ENCODE measurements at places on chromosomes 1 and 21.

DNA sequence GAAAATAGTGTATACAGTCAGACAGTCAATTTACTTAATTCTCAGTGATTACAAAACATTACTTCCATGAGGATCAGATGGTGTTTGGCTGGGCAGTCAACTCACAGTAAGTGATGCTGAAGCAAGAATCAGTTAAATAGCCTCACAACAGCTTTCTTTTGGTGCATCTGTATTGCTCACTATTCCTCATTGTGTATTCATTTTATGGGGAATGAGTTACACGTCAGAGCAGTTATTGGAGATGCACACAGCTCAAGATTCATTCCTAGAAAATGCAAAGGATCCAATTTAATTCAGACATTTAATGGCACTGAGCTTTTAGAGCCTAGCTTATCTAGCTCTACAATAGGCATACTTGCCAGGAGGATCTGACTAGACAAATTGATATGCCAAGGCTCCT, 150.6 kb downstream of the HS2ST1 start:
- DNase-seq: no peak

DNA sequence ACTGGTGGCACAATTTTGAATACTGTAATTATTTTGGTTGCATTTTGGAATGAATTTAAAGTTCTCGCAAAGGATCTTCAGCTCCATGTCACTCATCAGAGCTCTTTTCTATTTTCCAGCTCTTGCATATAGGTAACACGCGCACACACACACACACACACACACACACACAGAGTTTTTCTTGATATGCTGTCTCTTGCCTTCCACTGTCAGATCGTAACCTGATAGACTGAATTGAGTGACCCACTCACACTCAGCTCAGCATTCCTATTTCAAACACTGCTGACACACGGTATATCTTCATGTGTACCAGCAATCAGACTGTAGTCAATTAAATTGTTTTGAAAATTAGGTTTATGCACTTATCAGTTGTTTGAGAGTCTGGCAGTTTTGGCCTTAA, 214.1 kb downstream of the PBX1 start:
- DNase-seq: no peak

GRCh38 chr1:113101588-113101987, 28.6 kb downstream of the LRIG2 start:
- DNase-seq: no peak

GRCh38 chr1:234932106-234932505, 196.5 kb downstream of the TOMM20 start:
- DNase-seq: no peak

GRCh38 chr1:43979528-43980254, 681 bp downstream of the B4GALT2 start:
- no peak for DNase-seq

DNA sequence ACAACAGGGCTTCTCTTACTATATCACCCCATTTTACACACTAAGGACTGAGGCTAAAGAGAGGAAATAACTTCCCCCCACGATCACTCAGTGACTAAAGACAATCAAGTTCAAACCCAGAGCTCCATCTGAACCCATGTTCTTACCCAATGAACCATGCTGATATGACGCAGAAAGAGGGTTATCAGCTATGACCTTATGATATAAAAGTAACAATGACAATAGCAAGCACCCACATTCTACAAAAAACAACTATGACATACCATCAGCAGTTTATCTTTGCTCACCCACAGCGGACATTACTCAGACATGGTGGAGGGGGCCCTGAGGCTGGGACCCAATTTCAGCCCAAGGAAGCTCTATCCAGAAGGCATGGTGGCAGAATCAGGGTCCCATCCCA, 75.7 kb downstream of the PTPN14 start:
- no peak for DNase-seq

GRCh38 chr21:16587141-16587581, 857.4 kb downstream of the USP25 start:
- DNase-seq: peak; percentile 65

GRCh38 chr1:246667773-246668172, 56.4 kb upstream of the SCCPDH start:
- no peak for DNase-seq

DNA sequence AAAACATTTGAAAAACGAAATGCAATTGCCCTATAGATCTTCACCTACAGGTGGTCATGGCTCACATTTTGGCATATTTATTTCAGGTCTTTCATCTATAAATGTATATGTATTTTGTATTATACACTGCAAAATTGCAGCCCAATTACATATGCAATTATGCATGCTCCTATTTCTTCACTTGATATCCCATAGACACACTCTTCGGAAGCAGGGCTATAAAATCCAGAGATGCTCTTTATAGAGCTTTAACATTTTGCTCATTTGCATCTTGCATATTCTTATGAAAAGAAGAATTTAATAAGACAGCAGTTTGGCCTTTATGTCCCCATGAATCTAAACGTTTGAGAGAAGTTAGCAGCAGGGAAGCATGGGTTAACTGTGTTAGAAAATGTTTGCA, 44.7 kb upstream of the PALMD start:
- no peak for DNase-seq

- DNase-seq: peak; percentile 32
These were observed 39.9 kb downstream of the PEX14 start for GRCh38 chr1:10514490-10515235.

DNA sequence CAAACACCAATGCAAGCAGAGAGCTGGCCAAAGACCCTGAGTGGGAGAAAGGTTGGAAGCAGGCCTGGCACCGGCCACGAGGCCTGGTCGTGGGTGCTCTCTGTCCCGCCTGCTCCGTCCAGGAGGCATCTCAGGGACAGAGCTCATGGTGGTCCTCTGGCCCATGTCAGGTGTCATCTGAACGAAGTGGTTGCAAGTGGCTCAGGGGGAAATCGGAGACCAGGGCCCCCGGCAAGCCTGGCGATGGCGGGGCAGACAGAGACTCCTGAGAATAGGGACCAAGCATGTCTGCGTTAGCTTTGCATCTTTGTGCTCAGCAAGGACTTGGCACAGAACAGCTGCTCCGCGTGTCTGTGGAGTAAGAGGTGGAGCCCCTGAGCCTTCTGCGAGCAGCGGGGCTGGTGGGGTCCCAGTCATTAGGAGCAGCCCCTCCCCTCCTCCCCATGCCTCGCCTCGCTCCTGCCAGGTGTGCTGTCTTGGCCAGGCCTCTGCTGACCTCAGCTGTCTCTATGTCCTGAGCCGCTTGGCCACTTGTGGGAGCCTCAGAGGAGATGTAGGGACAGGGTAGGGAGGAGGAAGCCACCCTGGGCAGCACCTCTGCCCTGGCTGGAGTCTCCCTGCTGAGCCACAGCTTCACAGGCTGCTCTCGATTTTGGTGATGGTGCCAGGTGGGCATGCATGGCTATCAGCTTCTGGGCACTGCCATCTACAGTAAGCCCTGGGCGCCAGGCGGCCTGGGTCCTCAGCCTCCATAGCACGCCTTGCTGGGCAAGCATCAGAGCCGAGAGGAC, 362.9 kb upstream of the VAMP3 start:
- DNase-seq: no peak

DNA sequence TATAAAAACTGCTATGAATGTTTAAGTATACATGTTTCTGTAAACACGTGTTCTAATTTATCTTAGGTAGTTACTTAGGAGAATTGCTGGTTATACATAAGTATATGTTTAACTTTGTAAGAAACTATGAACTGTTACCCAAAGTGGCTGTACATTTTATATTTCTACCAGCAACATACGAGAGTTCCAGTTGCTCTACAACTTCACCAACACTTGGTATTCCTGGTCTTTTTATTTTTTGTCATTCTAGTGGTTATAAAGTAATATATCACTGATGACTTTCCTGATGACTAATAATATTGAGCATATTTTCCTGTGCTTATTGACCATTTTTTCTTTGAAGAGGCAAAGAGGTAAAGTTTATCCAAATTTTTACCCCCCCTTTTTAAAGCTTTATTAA, 76.0 kb downstream of the KIAA0319L start:
- DNase-seq: no peak

DNA sequence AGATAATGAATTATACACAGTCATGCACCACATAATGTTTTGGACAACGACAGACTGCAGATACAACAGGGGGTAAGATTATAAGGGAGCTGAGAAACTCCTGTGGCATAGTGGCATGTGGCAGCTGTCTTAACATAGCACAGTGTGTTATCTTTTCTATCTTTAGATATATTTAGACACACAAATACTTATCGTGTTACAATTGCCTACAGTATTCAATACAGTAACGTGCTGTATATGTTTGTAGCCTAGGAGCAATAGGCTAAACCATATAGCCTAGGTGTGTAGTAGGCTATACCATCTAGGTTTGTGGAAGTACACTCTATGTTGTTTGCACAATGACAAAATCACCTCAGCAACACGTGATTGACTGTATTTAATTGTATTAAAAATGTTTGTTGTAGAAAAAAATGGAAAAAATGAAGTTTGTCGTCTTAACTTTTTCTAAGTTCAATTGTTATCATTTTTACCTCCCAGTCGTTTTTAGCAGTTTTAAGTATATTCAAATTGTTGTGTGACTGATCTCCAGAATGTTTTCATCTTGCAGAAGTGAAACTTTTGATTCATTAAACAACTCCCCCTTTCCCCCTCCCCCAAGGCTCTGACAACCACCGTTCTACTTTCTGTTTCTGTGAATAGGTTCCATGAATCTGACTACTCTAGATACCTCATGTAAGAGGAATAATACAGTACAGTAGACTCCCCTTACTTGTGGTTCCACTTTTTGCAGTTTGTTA, 351.0 kb upstream of the B3GALT2 start:
- DNase-seq: no peak

DNA sequence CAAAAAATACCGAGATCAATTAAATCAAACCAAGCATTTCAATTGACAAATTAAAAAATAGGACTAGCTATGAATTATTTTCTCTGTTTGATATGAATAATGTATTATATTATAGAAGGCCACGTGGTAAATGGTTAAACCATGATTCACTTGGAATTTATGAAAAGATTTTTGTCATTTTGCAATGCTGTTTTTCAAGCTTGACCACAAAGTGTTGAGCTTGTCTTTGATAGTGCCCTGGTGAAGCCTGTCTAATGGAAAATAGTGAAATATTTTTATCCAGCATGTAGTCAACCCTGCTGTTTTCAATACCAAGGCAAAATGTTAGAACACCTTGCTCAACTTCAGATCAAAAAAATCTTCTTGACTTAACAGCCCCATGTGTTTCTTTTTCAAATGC, 288.0 kb upstream of the PRMT6 start:
- DNase-seq: no peak

DNA sequence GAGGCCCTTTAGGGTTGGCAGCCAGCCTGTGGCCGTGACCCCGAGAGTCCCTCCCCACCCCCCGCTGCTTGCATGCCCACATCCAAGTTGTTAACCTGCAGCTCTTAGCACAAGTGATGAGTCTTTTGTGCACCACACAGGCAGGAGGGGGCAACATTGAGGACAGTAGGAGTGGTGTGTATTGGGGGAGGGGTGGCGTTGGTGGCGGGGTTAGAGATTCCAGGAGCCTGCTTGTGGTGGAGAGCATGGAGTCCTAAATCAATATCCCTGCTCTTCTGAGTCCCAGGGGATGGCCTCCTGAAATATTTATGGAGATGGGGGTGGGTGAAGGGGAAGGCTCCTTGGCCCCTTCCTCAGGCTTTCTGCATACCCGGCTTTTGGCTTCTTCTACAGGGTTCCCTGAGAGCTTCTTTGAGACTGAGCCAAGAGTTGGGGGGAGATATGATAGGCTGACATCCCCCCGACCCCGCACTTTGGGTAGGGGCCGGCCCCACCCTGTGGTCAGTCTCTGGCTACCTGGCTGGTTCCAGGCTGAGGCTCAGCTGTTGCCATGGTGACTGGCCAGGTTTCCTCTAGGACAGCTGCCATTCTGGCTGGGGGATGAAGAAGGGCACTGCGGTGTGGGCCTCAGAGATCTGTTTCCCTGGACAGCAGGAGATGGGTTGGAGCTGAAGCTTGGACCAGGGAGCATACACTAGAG, 5.0 kb downstream of the CHRNB2 start:
- no peak for DNase-seq

DNA sequence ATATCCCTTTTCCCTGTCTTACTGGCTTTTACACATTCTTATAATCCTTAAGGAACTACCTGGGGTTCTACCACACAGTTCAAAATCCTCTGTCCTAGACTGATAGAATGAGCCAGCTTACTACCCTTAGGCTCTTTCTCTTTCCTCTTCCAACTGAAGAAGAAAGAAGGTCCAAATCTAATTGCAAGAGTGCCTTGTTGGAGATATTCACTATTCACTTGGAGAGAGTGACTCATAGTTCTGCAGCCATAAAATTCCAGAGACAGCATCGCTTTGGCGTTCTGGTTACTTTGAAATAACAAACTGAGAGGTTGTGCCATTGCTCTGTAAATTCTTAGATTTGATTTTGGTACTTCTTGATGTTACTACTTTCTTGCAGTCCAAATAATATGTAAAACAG, 4.2 kb downstream of the CADM3 start:
- no peak for DNase-seq

DNA sequence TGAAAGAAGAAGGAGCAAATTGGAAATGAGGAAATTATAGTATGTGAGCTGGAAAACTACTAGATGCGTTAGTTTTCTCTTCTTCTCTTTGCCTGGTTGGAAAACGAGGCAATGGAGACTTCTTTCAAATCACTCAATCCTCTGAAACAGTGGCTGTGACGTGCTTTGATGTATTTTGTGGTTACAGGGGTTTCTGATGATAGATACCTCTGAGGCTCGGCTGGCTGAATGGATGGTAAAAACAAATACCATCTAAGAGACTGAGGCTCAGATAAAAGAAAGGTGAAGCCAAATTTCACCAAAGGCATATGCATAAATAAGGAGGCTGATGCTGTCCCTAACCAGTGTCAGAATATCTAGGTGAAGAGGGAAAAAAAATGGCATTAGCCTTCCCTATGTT, 15.1 kb downstream of the MAB21L3 start:
- DNase-seq: no peak

DNA sequence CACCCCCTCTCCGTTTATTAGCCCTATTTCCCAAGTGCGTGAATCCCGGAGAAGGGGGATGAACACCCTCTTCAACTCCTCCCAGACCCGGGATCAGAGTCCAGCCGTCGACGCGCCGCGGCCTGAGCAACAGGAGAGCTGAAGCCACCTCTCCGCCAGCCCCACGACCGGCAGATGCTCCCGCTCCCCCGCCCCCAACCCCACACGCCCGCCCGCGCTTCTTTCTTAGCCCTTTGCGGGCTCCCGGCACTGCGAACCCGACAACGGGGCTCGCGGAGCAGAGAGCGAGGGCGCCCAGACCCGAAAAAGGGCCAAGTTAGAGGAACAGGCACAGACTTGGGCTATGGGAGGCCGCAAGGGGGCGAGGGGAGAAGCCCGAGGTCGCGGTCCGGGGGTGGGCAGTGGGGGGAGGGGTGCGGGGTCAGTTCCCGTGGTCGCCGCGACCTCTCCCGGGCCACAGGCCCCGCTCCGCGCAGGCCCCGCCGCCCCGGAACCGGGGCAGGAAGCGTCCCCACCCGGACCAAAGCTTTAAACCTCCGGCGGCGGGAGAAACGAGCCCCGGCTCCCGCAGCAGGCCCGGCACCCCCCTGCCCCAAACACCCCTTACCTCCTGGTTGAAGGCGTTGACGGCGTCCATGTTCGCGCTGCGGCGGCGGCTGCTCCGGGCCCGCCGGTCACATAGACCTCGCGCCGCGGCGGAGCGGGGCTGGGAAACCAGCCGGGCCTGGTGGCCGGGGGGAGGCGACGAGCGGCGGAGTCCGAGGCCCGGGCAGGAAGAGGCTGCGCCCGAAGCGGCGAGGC, 662 bp downstream of the SCAF4 start:
- no peak for DNase-seq
